ENCODE measurements at places on chromosomes 16 and 17.

DNA sequence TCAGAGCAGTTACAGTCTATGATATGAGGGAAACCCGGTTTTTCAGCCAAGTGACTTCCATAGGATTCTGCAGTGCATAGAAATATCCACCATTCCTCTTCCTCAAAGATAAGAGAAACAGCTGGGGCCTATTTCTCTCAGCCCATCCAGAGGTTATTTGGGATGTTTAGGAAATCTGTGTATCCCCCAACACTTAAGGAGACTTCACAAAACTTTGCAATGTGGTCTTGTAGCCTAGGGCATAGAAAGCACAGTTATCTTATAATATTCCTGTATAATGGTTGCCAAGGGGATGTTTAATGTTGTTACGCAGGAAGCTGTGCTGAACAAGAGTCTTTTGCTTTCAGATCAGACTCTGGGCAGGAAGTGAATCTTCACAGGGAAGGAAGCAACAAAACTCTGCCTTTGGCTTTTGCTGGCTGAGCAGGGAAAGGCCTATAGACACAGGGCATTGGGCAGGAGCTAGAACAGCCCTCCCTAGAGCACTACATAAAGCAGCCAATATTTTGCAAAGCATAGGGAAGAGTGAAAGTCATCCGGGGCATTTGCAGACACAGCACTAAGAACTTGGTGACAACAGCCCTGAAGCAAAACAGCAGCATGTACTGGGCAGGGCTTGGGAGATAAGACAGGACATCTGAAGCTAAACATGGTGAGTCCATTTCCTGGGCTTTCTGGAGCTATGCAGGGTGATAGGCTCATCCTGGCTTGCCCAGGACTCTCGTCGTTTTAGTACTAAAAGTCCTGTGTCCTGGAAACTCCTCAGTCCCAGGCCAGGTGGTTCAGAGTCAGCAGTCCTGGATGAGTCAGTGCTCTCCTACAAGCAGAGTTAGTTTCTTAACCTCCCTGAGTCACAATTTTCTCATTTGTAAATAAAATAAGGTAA lies 18.7 kb upstream of the BEAN1 start:
- DNase-seq = no peak

GRCh38 chr16:14198572-14198971 lies 127.5 kb downstream of the MRTFB start:
- DNase-seq = no peak

- DNase-seq = no peak
These were observed 28.4 kb upstream of the VWA3A start for GRCh38 chr16:22063888-22064467.

GRCh38 chr17:56213031-56213430 lies 59.8 kb downstream of the ANKFN1 start:
- DNase-seq = no peak

DNA sequence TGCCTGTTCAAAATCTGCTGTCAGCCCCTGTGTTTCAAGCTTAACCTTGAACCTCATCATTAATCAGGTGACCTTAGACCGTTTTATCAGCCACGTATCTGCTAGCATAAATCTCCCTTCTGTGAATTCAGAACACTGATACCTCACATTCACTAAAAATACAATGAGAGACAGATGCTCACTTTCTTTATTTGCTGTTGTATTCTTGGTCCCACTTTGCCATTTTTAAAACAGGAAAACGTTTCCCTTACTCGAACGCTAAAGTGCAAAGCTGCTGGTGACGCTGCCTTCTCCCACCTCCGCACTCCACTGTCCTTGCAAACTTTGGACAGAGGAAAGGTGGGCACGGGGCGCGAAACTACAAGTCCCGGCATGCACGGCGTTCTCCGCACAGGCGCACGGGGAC lies 220 bp upstream of the ARHGAP44 start:
- DNase-seq = no peak

GRCh38 chr17:44113868-44114840 lies 9.3 kb downstream of the HDAC5 start:
- no peak for DNase-seq

- DNase-seq = no peak
These were observed 34.9 kb upstream of the DHX40 start for GRCh38 chr17:59530531-59530930.

- DNase-seq = no peak
These were observed 2.0 kb upstream of the RDM1 start for GRCh38 chr17:35932586-35932985.

- no peak for DNase-seq
These were observed 50.6 kb upstream of the TANGO6 start for GRCh38 chr16:68792465-68793324.

- no peak for DNase-seq
These were observed 1.5 kb downstream of the TNRC6C start for GRCh38 chr17:77959926-77960521.

DNA sequence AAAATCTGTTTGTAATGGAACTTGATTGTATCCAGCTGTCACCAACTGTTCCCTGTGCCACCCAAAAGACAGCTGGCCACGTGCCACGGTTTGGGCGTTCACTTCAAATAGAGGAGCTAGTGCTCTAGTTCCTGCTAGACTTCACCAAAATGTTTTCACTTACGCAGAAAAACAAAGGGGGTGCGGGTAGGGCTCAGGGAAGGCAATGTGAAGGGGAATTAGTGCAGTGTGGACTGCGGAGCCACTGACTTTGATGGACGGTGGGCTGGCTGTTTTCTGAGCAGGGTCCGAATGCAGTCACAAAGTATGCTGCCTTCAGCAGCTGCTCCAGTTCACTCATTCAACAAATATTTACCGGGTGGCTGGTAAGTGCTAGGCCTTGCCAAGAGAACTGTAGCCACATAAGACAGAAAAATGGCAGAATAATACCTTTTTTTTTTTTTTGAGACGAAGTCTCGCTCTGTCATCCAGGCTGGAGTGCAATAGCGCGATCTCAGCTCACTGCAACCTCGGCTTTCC lies 7.6 kb upstream of the CYTH1 start:
- no peak for DNase-seq

DNA sequence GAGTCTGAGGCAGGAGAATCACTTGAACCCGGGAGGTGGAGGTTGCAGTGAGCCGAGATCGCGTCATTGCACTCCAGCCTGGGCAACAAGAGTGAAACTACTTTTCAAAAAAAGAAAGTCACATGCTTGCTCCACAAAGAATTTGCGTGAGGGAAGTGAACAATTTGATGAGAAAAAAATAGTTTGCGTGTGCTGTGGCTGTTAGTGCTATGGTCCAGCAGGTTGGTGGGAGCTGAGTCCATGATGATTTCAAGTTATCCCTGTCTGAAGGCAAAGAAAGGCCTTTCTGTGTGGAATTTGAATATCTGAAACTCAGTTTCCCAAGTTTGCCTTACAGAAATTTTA lies 21.0 kb downstream of the PRCD start:
- DNase-seq = no peak

Data from AG09319 (cell line).